CD4-positive, alpha-beta memory T cell (primary cell): ENCODE measurements at places on chromosomes 4 and X. TPM values are rescaled to one million over a fixed set of nuclear protein-coding genes. Genes with fewer than 3 reads are reported as not detected.
A peak's percentile ranks its signal among the peaks of the same experiment; 100 is the strongest.

DNA sequence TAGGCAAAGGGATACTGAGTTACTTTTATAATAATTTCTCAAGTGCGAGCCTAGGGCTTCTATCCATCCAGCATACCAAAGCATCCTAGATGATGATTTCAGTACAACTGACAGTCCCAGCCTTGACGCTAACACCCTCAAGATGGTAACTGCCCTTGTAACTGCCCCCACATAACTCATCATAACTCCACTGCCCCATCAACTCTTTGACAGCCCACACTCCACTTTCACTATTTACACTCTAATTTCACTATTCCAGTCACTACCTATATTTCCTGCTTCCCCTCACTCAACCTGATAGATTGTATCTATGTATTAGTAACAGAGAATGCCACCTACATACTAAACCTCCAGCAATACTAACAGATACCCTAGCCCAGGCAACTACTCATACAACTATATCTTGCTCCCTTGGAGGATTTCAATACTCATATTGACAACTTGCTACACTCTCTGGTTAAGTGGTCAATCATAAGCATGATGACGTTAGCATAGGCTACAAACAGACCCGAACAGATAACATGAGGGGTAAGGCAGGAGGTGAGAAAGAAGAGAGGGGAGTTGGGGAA is 65.0 kb downstream of the HUWE1 start:
- no peak overlapping the region for H3K4me3 ChIP-seq
- H3K36me3 ChIP-seq, result peaks cover 62% of the 10 kb centered on the region
- DNase-seq, result no peak
- no peak overlapping the region for H3K27ac ChIP-seq
- no peaks in the 10 kb centered on the region for H3K4me1 ChIP-seq

DNA sequence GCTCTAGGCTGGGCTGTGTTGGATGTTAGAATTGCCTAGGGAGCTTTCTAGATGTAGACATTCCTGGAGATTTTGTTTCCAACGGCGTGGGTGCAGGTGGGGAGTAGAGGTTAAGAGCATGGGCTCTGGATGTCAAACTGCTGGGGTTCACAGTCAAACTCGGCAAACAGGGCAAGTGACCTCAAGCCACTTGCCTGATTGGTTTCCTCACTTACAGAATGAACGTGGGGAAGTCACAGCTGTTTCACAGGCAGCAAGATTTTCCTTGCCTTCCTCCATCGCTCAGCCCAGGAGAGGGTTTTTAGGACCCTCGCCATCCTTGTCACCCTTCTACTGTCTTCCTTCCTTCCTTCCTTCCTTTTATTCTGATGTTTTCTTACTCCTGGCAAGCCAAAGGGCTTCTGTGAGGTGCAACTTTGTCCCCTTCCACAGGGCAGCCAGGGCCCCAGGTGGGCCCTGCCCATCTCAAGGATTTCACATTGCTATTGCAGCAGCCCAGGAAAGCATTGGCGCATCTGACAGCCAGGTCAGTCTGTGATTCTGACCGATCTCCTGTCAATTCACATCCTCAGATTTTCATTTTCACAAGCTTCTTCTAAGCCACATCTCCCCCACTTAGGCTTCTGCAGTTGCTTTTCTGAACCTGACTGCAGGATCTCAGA is 7.0 kb downstream of the RTL5 start:
- H3K27ac ChIP-seq, result no peak overlapping the region
- peaks cover 75% of the 10 kb centered on the region for H3K4me1 ChIP-seq
- H3K27me3 ChIP-seq, result no peaks in the 10 kb centered on the region
- H3K4me3 ChIP-seq, result no peak overlapping the region

Gene GYG2
- total RNA-seq, result not detected

- H3K4me1 ChIP-seq, result no peaks in the 10 kb centered on the region
- H3K4me3 ChIP-seq, result no peak overlapping the region
- DNase-seq, result no peak
- no peaks in the 10 kb centered on the region for H3K36me3 ChIP-seq
Measured at GRCh38 chr4:13355111-13355880, 128.8 kb downstream of the RAB28 start.

Gene TEX13D
- not detected for total RNA-seq

Gene BMX
- not detected for total RNA-seq

DNA sequence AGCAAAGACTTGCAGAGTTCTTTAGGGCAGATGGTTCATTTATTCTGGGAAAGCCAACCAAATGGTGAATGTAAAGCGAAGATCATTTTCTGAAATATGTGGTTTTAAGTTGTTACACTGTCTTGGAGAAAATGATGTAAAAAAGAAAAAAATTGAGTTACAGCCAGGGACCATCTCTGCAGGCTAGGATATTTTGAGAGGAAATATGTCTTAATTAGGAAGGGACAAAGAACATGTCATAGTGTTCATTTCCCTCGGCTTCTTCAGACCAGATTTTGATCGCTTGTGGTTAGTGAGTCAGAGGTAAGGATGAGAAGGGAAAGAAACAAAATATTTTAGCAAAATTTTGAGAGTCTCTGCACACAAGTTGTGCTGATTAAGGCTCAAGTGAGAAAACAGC is 59.0 kb upstream of the C1QTNF7 start:
- no peaks in the 10 kb centered on the region for H3K4me1 ChIP-seq
- no peak overlapping the region for H3K27ac ChIP-seq
- H3K36me3 ChIP-seq, result no peaks in the 10 kb centered on the region
- no peak overlapping the region for H3K4me3 ChIP-seq
- H3K27me3 ChIP-seq, result no peaks in the 10 kb centered on the region

GRCh38 chrX:15322472-15322871 is 7.0 kb upstream of the ASB11 start:
- no peaks in the 10 kb centered on the region for H3K27me3 ChIP-seq
- H3K36me3 ChIP-seq, result peaks cover 4% of the 10 kb centered on the region
- no peaks in the 10 kb centered on the region for H3K4me1 ChIP-seq
- H3K4me3 ChIP-seq, result no peak overlapping the region
- no peak for DNase-seq

Gene HOPX
- total RNA-seq, result 19.3 TPM

- DNase-seq, result no peak
- H3K4me3 ChIP-seq, result no peak overlapping the region
- H3K4me1 ChIP-seq, result no peaks in the 10 kb centered on the region
- no peak overlapping the region for H3K27ac ChIP-seq
Measured at GRCh38 chr4:2250357-2251072, 8.6 kb upstream of the HAUS3 start.

Gene FAM53A
- total RNA-seq, result 2.2 TPM

- peaks cover 15% of the 10 kb centered on the region for H3K4me1 ChIP-seq
- H3K36me3 ChIP-seq, result peaks cover 23% of the 10 kb centered on the region
- H3K27ac ChIP-seq, result no peak overlapping the region
- H3K4me3 ChIP-seq, result no peak overlapping the region
Measured at GRCh38 chrX:130075777-130076176, 34.5 kb downstream of the ELF4 start.

DNA sequence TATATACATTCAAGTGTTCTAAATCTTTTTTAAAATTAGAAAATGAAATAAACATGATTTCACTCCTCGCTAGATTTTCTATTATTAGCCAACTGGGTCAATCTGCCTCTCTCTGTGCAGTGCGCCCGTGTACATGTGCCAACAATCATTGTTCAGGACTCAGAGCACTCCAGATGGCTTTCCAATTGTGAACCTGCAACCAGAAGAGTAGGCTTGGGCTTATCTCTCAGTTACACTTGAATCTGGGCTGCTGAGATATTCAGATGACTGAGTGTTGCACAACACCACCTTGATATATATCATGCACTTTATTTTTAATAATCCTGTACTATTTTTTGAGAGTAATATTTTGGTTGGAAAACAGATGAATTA is 184.0 kb upstream of the FSTL5 start:
- DNase-seq, result no peak
- no peak overlapping the region for H3K4me3 ChIP-seq
- H3K27ac ChIP-seq, result no peak overlapping the region
- no peaks in the 10 kb centered on the region for H3K27me3 ChIP-seq
- no peaks in the 10 kb centered on the region for H3K4me1 ChIP-seq
- no peaks in the 10 kb centered on the region for H3K36me3 ChIP-seq

GRCh38 chrX:54415534-54416350 is 24.5 kb upstream of the TSR2 start:
- no peak for DNase-seq
- no peak overlapping the region for H3K4me3 ChIP-seq

Gene SMIM31
- total RNA-seq, result not detected

- H3K27ac ChIP-seq, result no peak overlapping the region
- no peak overlapping the region for H3K4me3 ChIP-seq
- DNase-seq, result no peak
- no peaks in the 10 kb centered on the region for H3K36me3 ChIP-seq
Measured at GRCh38 chr4:55345054-55345453, 988 bp upstream of the SRD5A3 start.

Gene HMX1
- not detected for total RNA-seq

Gene LRP2BP
- 1.9 TPM for total RNA-seq

GRCh38 chr4:102598086-102598761 is 97.1 kb downstream of the NFKB1 start:
- H3K4me1 ChIP-seq, result peaks cover 73% of the 10 kb centered on the region
- no peaks in the 10 kb centered on the region for H3K27me3 ChIP-seq
- peak; percentile 73 for DNase-seq
- H3K36me3 ChIP-seq, result peaks cover 41% of the 10 kb centered on the region
- H3K27ac ChIP-seq, result peak overlapping the region; percentile 57

Gene TMEM47
- not detected for total RNA-seq

GRCh38 chr4:165440415-165441158 is 61.8 kb downstream of the CPE start:
- H3K4me1 ChIP-seq, result no peaks in the 10 kb centered on the region
- H3K36me3 ChIP-seq, result no peaks in the 10 kb centered on the region
- H3K27me3 ChIP-seq, result no peaks in the 10 kb centered on the region
- H3K4me3 ChIP-seq, result no peak overlapping the region
- H3K27ac ChIP-seq, result no peak overlapping the region

- no peaks in the 10 kb centered on the region for H3K4me1 ChIP-seq
- no peaks in the 10 kb centered on the region for H3K27me3 ChIP-seq
- no peak for DNase-seq
- no peaks in the 10 kb centered on the region for H3K36me3 ChIP-seq
- H3K4me3 ChIP-seq, result no peak overlapping the region
Measured at GRCh38 chrX:129529685-129530281, 6.5 kb upstream of the SMARCA1 start.

- no peak overlapping the region for H3K4me3 ChIP-seq
- no peaks in the 10 kb centered on the region for H3K4me1 ChIP-seq
- no peaks in the 10 kb centered on the region for H3K36me3 ChIP-seq
- H3K27ac ChIP-seq, result no peak overlapping the region
Measured at GRCh38 chr4:87633243-87633642, 16.8 kb upstream of the DMP1 start.

GRCh38 chrX:132833373-132833772 is 125.1 kb downstream of the HS6ST2 start:
- H3K4me3 ChIP-seq, result no peak overlapping the region
- no peak overlapping the region for H3K27ac ChIP-seq
- H3K4me1 ChIP-seq, result no peaks in the 10 kb centered on the region
- H3K27me3 ChIP-seq, result no peaks in the 10 kb centered on the region
- DNase-seq, result no peak

- peak overlapping the region; percentile 21 for H3K27ac ChIP-seq
- H3K4me3 ChIP-seq, result peak overlapping the region; percentile 30
- H3K36me3 ChIP-seq, result no peaks in the 10 kb centered on the region
- H3K27me3 ChIP-seq, result no peaks in the 10 kb centered on the region
- DNase-seq, result no peak
- H3K4me1 ChIP-seq, result peaks cover 25% of the 10 kb centered on the region
Measured at GRCh38 chr4:182808673-182809416, 108.3 kb downstream of the DCTD start.

- DNase-seq, result no peak
- no peak overlapping the region for H3K27ac ChIP-seq
- H3K36me3 ChIP-seq, result no peaks in the 10 kb centered on the region
- no peak overlapping the region for H3K4me3 ChIP-seq
- H3K4me1 ChIP-seq, result peaks cover 21% of the 10 kb centered on the region
Measured at GRCh38 chr4:123597586-123597985, 201.0 kb downstream of the SPRY1 start.

DNA sequence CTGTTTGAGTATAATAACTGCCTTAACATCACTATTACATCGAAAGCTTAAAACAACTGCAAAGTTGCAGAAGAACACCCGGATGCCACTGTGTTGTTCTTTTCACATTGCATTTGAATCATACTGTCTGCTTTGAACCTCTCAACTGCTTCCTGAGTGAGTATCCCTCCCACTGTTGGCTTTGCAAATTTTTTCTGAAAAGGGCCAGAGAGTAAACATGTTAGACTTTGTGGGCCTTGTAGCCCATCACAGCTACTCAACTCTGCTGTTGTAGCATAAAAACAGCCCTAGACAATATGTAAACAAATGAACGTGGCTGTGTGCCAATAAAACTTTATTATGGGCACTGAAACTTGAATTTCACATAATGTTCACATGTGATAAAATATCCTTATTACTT is 76.1 kb downstream of the NSG1 start:
- H3K27me3 ChIP-seq, result no peaks in the 10 kb centered on the region
- no peaks in the 10 kb centered on the region for H3K36me3 ChIP-seq
- peaks cover 48% of the 10 kb centered on the region for H3K4me1 ChIP-seq
- no peak overlapping the region for H3K4me3 ChIP-seq

GRCh38 chr4:158995965-158996364 is 106.9 kb upstream of the RAPGEF2 start:
- no peak overlapping the region for H3K27ac ChIP-seq
- H3K27me3 ChIP-seq, result no peaks in the 10 kb centered on the region
- no peak for DNase-seq
- no peaks in the 10 kb centered on the region for H3K4me1 ChIP-seq
- no peaks in the 10 kb centered on the region for H3K36me3 ChIP-seq

Gene SLITRK4
- total RNA-seq, result not detected

GRCh38 chr4:26028793-26029567 is 115.0 kb downstream of the SMIM20 start:
- no peaks in the 10 kb centered on the region for H3K36me3 ChIP-seq
- peak; percentile 47 for DNase-seq
- H3K27me3 ChIP-seq, result no peaks in the 10 kb centered on the region
- H3K4me3 ChIP-seq, result no peak overlapping the region

DNA sequence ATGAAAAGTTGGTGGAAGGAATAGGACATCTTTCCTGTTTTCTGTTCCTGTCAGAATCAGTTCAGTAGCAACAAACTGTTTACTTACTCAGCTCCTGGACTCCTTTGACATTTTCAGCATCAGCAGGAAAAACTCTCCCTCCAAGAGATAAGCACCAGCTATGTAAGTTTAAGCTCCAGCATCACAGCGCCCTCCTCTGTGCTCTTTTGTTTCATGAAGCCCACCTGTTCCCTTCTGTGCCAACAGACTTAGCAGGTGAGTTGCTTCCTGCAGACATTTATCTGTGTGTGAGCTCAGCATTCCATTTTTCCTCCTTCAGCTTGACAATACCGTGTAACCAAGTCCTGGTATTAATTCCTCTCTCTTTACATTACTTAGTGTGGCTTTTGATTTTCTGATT is 644.1 kb upstream of the AGA start:
- H3K36me3 ChIP-seq, result no peaks in the 10 kb centered on the region
- H3K27ac ChIP-seq, result no peak overlapping the region
- DNase-seq, result no peak
- no peaks in the 10 kb centered on the region for H3K27me3 ChIP-seq
- no peak overlapping the region for H3K4me3 ChIP-seq
- no peaks in the 10 kb centered on the region for H3K4me1 ChIP-seq
